ENCODE measurements at places on chromosomes 6 and 20.

DNA sequence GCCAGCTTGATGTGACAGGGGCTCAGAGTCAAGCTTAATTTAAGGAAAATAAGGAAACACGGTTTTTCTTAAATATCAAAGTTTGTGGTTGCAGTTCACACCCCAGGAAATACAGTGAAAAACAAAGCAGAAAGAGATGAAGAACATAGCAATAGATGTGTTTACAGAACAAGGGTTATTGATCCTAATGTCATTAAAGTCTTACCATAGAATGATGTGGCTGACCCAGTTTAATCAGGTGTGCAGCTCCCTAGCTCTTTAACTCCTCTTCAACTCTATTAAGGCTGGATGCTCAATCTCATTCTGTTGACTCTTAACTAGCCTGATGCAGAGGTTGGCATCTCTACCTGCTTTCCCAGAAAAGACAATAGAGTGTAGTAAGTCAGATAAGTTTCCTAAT is 7.5 kb upstream of the GTF3C6 start:
- DNase-seq, result no peak

GRCh38 chr6:56708810-56709597 is 66.3 kb upstream of the DST start:
- DNase-seq, result no peak

GRCh38 chr6:7236306-7237209 is 76.4 kb downstream of the SSR1 start:
- DNase-seq, result no peak

- DNase-seq, result no peak
Observed at GRCh38 chr20:6686171-6686570, 81.3 kb upstream of the BMP2 start.

- DNase-seq, result no peak
Observed at GRCh38 chr20:46362921-46363867, 43.2 kb downstream of the ELMO2 start.

- DNase-seq, result no peak
Observed at GRCh38 chr6:129759796-129760605, 50.0 kb upstream of the ARHGAP18 start.

- no peak for DNase-seq
Observed at GRCh38 chr20:13173201-13173600, 47.9 kb upstream of the ISM1 start.

DNA sequence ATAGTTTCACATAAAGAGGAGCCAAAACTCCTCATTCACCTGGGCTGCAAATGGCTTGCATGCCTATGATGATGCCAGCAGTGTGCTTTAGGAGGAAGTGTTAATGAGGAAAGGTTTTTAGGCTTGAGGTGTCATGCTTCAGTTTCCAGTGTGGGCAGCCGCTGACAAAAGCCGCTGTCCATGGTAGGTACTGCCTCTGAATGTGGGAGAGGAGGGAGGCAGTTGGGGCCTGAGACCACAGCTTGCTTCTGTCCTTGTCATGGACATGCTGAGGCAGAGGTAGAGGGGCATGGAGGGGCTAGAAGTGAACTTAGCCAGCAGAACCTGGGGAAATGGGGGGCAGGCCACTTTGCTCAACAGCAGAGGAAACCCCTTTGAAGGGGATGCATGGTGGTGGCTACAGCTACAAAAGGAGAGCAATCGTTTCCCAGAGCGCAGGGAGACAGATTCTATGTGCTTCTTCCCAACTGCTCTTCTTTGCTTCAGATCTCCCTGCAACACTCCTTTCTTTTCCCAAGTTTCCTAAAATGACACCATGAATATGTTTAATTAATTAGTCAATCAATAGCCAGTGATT is 372.1 kb upstream of the CNR1 start:
- DNase-seq, result no peak

DNA sequence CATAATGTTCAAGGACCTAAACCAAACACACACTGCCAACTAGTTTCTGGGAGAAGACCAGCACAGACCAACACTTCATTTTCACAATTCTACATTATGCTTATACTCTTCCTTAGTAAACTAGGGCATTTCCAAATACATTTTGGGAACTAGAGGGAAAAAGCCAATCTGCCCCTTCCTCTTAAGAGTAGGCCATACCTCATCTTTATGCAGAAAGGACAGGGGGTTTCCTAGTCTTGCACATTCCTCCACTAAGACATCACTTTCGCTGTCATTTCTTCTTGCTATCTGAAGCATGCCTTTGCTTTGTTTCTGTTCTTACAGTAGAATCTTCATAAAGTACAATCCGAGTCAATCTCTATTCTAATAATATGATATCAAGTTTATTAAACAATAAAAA is 105.7 kb downstream of the SMLR1 start:
- DNase-seq, result no peak

- no peak for DNase-seq
Observed at GRCh38 chr20:55342822-55343221, 662.5 kb downstream of the CBLN4 start.

DNA sequence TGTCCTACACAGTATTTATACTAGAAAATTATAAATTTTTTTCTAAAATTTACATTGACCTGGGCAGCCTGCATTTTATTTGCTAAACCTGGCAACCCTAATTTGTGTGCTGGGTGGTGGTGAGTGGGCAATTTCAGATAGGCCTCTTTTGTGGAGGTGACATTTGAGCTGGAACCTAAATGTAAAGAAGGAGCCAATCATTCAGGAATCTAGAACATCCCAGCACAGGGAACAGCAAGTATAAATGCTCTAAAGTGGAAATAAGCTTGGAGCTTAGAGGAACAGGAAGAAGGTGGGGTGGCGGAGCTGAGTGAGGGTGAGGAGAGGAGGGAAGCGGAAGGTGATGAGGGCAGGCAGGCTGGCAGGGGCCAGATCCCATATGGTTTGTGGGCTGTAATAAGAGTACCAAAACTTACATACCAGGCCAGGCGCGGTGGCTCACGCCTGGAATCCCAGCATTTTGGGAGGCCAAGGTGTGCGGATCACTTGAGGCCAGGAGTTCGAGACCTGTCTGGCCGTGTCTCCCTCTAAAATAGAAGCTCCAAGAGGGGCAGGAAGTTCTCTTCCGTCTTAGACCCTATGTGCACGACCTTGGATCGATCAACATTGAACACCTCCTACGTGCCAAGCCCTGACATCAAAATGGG is 549 bp upstream of the CSE1L start:
- DNase-seq, result peak; percentile 3

- no peak for DNase-seq
Observed at GRCh38 chr20:5848711-5849505, 98.7 kb downstream of the SHLD1 start.

DNA sequence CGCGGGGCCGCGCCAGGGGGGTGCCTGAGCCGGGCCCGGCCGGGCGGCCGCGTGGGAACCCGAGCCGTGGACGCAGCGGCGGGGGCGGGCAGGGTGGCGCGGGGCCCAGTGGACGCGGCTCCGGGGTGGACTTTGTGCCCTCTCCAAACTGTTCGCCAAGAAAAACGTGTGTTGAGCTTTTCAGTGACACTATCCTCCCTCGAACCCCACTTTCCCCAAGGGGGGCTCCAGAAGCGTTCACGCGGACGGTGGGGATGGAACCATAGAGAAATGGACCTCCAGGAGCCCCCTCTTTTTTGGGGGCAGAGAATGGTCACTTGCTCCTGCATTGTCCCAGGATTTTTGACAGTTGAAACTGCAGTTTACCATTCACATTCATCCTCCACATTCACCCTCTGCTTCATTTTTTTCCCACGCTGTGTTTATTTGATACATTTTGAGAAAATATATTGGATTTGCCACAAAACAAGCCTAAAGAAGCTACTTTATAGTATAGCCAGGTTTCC is 2.9 kb upstream of the HIVEP1 start:
- DNase-seq, result no peak

GRCh38 chr6:166905505-166906134 is 50.7 kb downstream of the RNASET2 start:
- no peak for DNase-seq

- DNase-seq, result no peak
Observed at GRCh38 chr20:35104685-35105295, 12.2 kb upstream of the TRPC4AP start.

DNA sequence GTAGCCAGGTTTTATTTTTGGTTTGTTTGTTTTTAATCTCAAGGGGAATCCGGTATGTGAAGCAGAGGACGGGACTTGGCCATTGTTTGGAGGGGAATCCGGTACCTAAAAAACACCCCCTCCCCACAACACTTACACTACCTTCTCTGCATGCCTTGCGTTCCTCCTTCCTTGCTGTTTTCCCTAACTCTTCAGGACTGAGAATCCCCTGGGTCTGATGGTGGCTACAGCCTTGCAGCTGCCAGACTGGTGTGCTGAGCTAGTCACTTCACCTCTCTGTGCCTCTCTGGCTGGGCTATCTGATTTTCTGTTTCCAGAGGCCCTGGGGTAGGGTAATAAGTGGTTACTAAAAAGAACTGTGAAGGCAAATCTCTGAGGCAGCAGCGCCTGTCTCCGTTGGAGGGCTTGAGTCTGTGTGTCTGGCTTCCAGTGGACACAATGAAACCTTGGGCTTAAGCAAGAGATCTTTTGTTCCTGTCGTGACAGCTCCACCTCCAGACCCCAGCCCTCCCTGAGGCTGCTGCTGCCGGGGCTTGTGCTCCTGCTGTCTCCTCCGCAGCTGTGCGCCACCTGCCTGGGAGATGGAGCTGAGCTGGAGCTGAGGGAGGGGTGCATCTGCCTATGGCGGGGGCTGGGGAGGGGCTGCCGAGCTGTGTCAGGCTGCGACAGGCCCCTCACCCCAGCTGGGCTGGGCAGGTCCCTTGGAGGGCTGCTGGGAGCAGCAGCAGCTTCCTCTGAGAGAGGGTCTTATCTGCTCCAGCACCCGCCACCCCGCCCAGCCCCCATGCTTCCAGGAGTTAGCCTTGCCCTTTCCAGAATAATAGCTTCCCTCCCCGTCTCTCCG is 65.8 kb upstream of the CCDC167 start:
- no peak for DNase-seq

GRCh38 chr6:139367810-139368351 is 6.6 kb downstream of the CITED2 start:
- DNase-seq, result no peak

DNA sequence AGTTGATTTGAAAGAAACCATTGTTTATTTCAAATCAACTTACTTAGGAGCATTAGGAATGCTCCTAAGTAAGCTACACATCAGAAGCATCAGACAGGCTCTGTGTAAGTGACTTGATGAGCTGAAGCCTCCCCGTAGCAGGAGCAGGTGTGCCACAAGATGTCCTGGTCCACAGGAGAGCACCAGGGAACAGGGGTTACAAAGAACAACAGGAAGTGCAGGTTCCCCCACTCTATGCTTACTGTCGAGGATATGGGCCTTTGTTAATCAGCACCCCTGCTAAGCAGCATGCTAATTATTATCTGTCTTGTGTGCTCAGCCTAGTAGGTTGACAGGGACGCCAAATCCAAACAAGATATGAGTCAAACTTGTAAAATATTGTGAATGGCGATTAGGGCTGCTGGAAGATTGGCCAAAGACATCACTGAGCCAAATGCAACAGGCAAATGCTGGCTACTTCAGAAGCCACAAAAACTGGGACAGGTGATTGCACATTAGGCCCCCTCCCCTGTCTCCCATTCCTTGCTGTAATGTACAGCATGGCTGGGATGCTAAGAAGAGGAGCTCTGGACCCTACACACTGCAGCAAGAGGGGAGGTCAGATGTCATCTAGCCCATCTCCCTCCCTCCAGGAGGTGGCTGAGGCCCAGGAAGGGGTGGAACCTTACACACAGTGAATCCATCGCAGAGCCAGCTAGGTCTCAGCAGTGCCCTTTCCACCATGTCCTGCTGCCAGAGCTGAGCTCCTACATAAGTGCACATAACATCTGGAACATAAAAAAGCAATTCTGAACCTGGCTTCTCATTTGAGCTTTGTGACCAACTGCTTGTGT is 939 bp downstream of the TGM3 start:
- DNase-seq, result no peak

- DNase-seq, result no peak
Observed at GRCh38 chr6:149985481-149985937, 21.8 kb downstream of the ULBP1 start.

- no peak for DNase-seq
Observed at GRCh38 chr20:34907616-34908469, 31.4 kb downstream of the ACSS2 start.

- no peak for DNase-seq
Observed at GRCh38 chr20:1034415-1034789, 32.3 kb upstream of the RSPO4 start.

GRCh38 chr6:128246472-128247260 is 273.7 kb downstream of the PTPRK start:
- DNase-seq, result no peak

DNA sequence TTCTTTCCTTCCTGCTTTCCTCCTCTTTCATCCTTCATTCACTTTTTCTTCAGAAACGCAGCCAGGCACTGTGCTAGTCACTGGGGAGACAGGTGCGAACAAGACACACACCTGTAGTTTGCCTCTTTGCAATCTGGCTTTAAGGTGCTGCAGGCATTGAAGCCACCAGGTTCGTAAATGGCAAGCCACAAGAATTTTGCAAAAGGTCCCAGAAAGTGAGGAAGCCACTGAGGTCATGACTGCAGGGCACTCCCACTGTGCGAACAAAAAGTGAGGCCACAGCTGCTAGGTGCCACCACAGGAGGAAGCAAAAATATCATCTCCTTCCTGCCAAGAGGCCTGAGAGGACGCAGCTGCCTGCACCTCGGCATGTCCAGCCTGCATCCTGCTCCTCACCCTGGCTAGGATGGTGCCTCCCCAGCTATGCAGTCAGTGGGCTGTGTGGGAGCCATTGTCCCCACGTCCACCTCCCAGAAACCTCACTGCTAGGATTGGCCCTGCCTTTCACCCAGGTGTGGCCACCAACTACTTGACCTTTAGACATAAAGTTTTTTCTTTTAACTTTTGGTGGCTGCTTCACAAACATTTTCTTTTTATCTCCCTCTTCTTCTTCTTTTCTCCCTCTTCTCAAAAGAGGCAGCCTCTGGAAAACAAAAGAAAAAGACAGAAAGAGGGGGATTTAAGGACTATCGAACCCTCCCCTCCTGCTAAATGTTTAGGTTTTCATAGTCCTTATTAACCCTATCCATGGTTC is 230.8 kb downstream of the BCAS1 start:
- DNase-seq, result peak; percentile 16

- no peak for DNase-seq
Observed at GRCh38 chr6:782141-782540, 89.2 kb upstream of the EXOC2 start.

DNA sequence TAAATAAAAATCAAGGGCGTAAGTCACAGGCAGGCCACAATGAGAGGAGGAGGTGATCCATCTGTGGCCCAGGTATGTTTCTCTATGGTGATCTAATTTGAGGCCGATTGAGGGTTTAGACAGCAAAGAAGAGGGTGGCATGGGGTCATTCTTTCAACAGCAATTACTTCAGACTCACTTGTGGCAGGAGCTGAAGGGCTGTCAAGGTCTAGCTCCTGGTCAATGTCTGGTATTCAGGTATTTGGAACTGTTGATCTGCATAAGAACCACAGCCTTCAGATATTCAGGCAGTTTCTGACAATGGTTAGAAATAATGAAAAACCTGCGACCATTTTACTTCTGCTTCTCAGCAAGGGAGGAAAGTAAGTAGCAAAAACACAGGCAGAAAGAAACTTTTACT is 259.6 kb downstream of the FOXC1 start:
- no peak for DNase-seq
